ENCODE measurements at places on chromosomes 12 and 14. TPM values are rescaled to one million over a fixed set of nuclear protein-coding genes. Genes with fewer than 3 reads are reported as not detected.

DNA sequence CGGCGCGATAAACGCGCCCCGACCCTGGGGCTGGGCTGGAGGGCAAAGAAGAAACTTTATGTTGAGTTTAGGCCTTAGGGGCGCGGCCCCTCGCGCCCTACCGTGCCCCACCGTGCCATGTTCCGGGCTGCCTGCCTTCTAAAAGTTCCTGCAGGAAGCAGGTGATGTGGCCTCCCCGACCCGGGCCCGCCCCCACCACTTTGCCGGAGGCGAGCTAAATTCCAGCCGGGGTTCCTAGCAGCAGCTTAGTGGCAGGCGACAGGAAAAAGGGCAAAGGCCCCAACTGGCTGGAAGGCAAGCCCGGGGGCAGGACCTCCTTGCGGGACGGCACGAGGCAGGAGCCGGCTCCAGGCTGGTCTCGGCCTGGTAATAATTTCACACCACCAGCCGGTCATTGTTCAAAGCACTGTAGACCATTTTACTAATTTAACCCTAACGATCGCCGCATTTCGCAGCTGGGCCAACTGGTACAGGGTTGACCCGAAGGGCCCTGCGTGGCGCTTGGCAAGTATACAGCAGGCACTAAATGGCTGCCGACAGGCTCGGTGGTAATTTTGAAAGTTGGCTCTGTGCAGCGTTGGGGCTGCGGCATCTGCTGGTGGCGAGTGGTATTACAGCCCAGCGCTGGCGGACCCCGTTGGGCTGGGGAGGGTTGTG, 895 bp upstream of the CCDC88C start:
- no peak overlapping the region for H3K27ac ChIP-seq
- H3K36me3 ChIP-seq: no peaks in the 10 kb centered on the region
- H3K4me3 ChIP-seq: peak overlapping the region; percentile 56
- H3K27me3 ChIP-seq: peaks cover 4% of the 10 kb centered on the region
- DNase-seq: no peak
- H3K4me1 ChIP-seq: peaks cover 6% of the 10 kb centered on the region

- H3K36me3 ChIP-seq: no peaks in the 10 kb centered on the region
- no peak for DNase-seq
- no peak overlapping the region for H3K4me3 ChIP-seq
- no peaks in the 10 kb centered on the region for H3K4me1 ChIP-seq
- no peak overlapping the region for H3K27ac ChIP-seq
- H3K27me3 ChIP-seq: no peaks in the 10 kb centered on the region
These were observed 116.8 kb upstream of the NAP1L1 start for GRCh38 chr12:76201316-76201715.

GRCh38 chr14:71621276-71621675, 311.0 kb upstream of the RGS6 start:
- peaks cover 5% of the 10 kb centered on the region for H3K36me3 ChIP-seq
- H3K27me3 ChIP-seq: no peaks in the 10 kb centered on the region
- no peak for DNase-seq
- H3K4me3 ChIP-seq: no peak overlapping the region
- no peak overlapping the region for H3K27ac ChIP-seq

- no peak overlapping the region for H3K4me3 ChIP-seq
- H3K36me3 ChIP-seq: no peaks in the 10 kb centered on the region
- H3K27ac ChIP-seq: no peak overlapping the region
- no peaks in the 10 kb centered on the region for H3K4me1 ChIP-seq
- no peak for DNase-seq
- no peaks in the 10 kb centered on the region for H3K27me3 ChIP-seq
These were observed 158.8 kb downstream of the RPAP3 start for GRCh38 chr12:47547077-47547476.

GRCh38 chr12:51443573-51443972, 18.9 kb downstream of the SLC4A8 start:
- no peaks in the 10 kb centered on the region for H3K27me3 ChIP-seq
- no peaks in the 10 kb centered on the region for H3K36me3 ChIP-seq
- no peak overlapping the region for H3K4me3 ChIP-seq
- no peaks in the 10 kb centered on the region for H3K4me1 ChIP-seq

DNA sequence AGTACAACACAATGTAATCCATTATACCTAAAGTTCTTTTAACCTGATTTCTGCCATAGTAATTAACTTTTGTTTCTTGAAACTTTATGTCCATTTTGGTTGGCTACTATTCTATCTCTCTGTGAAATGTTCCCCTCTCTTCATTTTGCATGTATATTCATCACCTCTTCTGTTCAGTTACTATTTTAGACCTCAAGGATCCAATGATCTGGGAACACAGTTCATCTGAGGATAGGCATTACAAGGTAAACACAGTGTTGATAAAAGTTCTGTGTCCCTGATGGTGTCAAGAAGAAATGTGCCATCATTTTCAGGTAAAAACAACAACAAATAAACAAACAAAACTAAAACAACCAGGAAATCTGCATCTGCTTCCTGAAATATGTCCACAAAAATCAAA, 102.2 kb upstream of the IFNG-AS1 start:
- H3K4me3 ChIP-seq: no peak overlapping the region
- DNase-seq: no peak
- H3K36me3 ChIP-seq: no peaks in the 10 kb centered on the region

GRCh38 chr12:130796985-130797686, 41.9 kb downstream of the STX2 start:
- no peak overlapping the region for H3K27ac ChIP-seq
- H3K4me1 ChIP-seq: no peaks in the 10 kb centered on the region
- peaks cover 92% of the 10 kb centered on the region for H3K36me3 ChIP-seq
- no peaks in the 10 kb centered on the region for H3K27me3 ChIP-seq
- no peak overlapping the region for H3K4me3 ChIP-seq

GRCh38 chr12:70615174-70615866, 21.9 kb downstream of the PTPRB start:
- no peak overlapping the region for H3K4me3 ChIP-seq
- no peak overlapping the region for H3K27ac ChIP-seq
- DNase-seq: no peak
- H3K27me3 ChIP-seq: no peaks in the 10 kb centered on the region

- no peak for DNase-seq
- no peak overlapping the region for H3K27ac ChIP-seq
- H3K36me3 ChIP-seq: no peaks in the 10 kb centered on the region
- peaks cover 20% of the 10 kb centered on the region for H3K4me1 ChIP-seq
These were observed 105.6 kb downstream of the DPF3 start for GRCh38 chr14:72788255-72788654.

DNA sequence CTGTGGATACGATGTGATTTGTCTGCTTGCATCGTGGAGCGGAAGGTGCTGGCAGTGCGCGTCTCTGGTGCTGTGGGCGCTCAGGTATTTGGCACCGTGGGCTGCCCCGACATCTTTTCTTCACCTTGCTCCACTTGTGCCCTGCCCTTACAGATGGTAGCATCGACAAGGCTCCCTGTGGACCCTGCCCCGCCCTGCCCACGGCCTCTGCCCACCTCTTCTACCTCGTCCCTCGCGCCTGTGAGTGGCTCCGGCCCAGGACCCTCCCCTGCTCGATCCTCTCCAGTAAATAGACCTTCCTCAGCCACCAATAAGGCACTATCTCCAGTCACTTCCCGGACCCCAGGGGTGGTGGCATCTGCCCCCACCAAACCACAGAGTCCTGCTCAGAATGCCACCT, 36.6 kb downstream of the EP400 start:
- DNase-seq: no peak
- no peak overlapping the region for H3K4me3 ChIP-seq
- peaks cover 92% of the 10 kb centered on the region for H3K36me3 ChIP-seq
- no peaks in the 10 kb centered on the region for H3K4me1 ChIP-seq

DNA sequence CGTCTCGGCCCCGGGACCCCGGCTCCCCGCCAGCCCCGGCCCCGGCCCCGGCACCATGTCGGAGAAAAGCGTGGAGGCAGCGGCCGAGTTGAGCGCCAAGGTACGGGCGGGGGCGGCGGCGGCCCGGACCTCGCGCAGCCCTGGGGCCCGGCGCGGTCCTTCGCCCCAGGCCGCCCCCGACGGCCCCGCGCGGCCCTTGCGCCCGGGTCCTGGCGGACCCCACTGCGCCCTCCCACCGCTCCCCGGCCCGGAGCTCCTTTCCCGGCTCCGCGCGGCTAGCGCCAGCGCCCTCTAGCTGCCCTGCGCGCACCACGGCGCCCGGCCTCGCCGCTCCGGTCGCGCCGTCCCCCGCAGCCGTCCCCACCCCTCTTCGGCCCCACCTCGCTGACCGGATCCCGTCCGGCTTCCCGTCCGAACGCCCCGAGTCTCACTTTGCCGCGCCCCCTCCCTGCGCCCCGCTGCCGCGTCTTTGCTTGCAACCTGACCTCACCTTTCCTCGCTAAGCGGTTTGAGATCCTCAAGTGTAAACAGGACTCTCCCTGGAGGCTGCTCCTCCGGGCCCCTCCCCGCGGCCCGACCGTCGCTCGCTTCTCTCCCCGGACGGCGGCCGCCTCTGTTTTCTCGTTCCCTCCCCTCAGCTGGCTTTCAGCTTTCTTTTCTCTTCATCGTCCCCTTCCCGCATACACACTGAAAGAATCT, 637 bp downstream of the PTMS start:
- peaks cover 18% of the 10 kb centered on the region for H3K36me3 ChIP-seq
- peak overlapping the region; percentile 97 for H3K4me3 ChIP-seq
- no peaks in the 10 kb centered on the region for H3K27me3 ChIP-seq
- DNase-seq: peak; percentile 88
- H3K4me1 ChIP-seq: peaks cover 10% of the 10 kb centered on the region
- H3K27ac ChIP-seq: peak overlapping the region; percentile 97

The GLIPR1 gene
- total RNA-seq: 43.9 TPM

The DPPA3 gene
- not detected for total RNA-seq

The CNTN1 gene
- total RNA-seq: 0.75 TPM

The BICDL1 gene
- not detected for total RNA-seq

The OR10P1 gene
- total RNA-seq: not detected

The ACVR1B gene
- 18.7 TPM for total RNA-seq

Measured in ascending aorta (tissue), 2 donors.